ENCODE measurements at places on chromosomes 1 and 21.

GRCh38 chr1:46691997-46692790 is 20.5 kb downstream of the TEX38 start:
- DNase-seq = no peak

DNA sequence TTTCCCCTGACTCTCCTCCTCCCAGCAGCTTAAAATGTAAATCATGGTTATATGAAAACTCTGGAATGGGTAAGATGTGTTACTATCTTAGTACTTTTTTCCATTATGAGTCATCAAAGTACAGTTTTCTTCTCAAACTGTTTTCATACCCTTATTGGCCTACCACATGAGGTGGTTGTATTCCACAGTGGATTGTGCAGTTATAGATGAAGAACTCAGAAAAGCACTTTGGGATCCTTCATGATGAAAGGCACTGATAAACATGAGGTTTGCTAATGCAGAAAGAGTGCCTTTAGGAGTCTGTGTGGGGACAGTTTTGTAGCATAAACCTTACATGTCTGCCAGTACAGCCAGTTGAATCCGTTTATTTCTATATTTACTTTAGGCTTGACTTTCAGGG is 32.0 kb upstream of the MYOCOS start:
- no peak for DNase-seq

GRCh38 chr1:115029526-115029925 is at the start of gene TSHB:
Gene TSHB, plus strand, starts transcription at chr1:115029826. Its CDS starts 3,537 bp downstream, at chr1:115033363.
- DNase-seq = no peak

GRCh38 chr1:204572923-204573922 is 57.0 kb downstream of the MDM4 start:
- DNase-seq = no peak

DNA sequence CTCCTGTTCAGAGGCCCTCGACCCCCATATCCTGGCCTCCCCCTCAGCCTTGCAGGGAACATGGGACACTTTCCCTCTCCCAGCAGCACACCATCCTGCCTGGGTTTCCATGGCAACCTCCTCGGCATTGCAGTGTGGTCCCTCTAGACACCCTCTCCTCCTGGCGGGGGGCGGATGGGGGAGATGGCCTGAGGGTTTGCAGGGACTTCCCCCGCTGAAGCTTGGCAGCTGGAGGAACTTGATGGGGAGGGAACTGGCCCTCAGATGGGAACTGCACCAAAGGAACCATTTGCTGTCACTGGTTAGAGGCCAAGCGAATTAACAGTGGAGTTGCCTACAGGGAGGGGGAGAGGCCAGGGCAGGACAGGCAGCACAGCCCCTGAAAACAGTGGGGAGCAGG is 28.7 kb downstream of the RIMS3 start:
- DNase-seq = no peak

Data from hindlimb muscle (tissue), 1 donor.